PC-9 (cell line): ENCODE measurements at places on chromosomes 3 and 15. TPM values are rescaled to one million over a fixed set of nuclear protein-coding genes. Genes with fewer than 3 reads are reported as not detected.

DNA sequence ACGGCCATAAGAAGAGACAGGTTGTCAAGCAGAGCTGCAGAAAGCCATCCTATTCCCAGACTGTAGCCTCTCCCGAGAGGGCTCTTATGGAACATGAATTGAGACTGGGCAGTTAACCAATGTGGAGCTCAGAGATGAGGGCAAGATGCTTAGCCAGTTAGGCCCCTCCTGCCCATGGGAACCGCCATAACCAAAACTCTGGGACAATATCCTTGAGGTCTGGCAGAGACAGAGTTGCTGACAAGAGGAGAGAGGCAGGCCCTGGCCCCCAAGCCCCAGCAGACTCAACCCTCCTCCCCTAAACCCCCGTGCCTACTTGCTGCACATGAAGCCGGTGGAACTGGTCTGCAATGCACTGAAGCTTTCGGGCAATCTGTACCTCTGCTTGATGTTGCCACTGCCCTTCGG, 4.8 kb downstream of the BMF start:
- peaks cover 92% of the 10 kb centered on the region for H3K4me1 ChIP-seq
- DNase-seq = no peak
- no peak overlapping the region for H3K4me3 ChIP-seq
- H3K27me3 ChIP-seq = no peaks in the 10 kb centered on the region
- H3K27ac ChIP-seq = peak overlapping the region; percentile 9; the same call in 1 of the 2 replicates

DNA sequence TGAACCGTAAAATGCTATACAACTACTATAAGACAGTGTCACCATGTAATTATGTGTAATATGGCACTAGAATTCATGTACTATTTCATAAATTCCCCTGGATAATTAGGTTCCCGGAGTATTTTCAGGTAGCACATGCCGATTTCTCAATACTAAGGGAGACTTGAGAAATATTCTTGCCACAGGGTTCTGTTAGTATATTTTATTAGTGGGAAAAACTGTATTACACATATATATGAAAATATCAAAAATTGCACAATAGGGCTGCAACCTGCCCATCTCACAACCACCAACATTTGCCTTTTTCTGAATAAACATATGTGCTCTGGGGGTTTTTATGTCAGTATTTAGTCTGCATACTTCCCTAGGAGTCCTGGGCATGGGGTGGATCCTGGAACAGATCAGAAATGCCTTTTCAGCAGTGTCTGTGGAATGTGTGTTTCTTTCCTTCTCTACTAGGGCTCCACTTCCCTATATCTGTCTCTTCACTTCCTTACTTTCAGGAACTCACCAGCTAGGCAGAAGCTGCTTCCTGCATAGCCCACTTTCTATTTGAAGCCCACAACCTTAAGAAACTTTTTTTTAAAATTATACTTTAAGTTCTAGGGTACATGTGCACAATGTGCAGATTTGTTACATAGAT, 87.5 kb downstream of the RPL39L start:
- H3K27me3 ChIP-seq = no peaks in the 10 kb centered on the region
- no peaks in the 10 kb centered on the region for H3K36me3 ChIP-seq
- no peak overlapping the region for H3K27ac ChIP-seq
- no peak for DNase-seq

GRCh38 chr15:100338247-100338646, 3.5 kb downstream of the ADAMTS17 start:
- H3K36me3 ChIP-seq = no peaks in the 10 kb centered on the region
- H3K27ac ChIP-seq = no peak overlapping the region
- DNase-seq = no peak
- no peak overlapping the region for H3K4me3 ChIP-seq
- no peaks in the 10 kb centered on the region for H3K27me3 ChIP-seq
- H3K4me1 ChIP-seq = 0 out of 2 replicates have a peak, but pooled peaks cover 5% of the 10 kb centered on the region

GRCh38 chr15:78323693-78324092, 16.5 kb upstream of the CRABP1 start:
- H3K4me3 ChIP-seq = no peak overlapping the region
- no peak overlapping the region for H3K27ac ChIP-seq
- no peak for DNase-seq
- no peaks in the 10 kb centered on the region for H3K27me3 ChIP-seq

GRCh38 chr3:72818092-72818773, 30.0 kb downstream of the SHQ1 start:
- no peak overlapping the region for H3K4me3 ChIP-seq
- H3K27ac ChIP-seq = no peak overlapping the region
- H3K27me3 ChIP-seq = no peaks in the 10 kb centered on the region
- H3K36me3 ChIP-seq = no peaks in the 10 kb centered on the region
- DNase-seq = no peak

GRCh38 chr3:61180206-61180605, 71.0 kb downstream of the FHIT start:
- H3K27ac ChIP-seq = no peak overlapping the region
- no peak for DNase-seq
- no peaks in the 10 kb centered on the region for H3K36me3 ChIP-seq
- no peaks in the 10 kb centered on the region for H3K27me3 ChIP-seq
- H3K4me1 ChIP-seq = no peaks in the 10 kb centered on the region

DNA sequence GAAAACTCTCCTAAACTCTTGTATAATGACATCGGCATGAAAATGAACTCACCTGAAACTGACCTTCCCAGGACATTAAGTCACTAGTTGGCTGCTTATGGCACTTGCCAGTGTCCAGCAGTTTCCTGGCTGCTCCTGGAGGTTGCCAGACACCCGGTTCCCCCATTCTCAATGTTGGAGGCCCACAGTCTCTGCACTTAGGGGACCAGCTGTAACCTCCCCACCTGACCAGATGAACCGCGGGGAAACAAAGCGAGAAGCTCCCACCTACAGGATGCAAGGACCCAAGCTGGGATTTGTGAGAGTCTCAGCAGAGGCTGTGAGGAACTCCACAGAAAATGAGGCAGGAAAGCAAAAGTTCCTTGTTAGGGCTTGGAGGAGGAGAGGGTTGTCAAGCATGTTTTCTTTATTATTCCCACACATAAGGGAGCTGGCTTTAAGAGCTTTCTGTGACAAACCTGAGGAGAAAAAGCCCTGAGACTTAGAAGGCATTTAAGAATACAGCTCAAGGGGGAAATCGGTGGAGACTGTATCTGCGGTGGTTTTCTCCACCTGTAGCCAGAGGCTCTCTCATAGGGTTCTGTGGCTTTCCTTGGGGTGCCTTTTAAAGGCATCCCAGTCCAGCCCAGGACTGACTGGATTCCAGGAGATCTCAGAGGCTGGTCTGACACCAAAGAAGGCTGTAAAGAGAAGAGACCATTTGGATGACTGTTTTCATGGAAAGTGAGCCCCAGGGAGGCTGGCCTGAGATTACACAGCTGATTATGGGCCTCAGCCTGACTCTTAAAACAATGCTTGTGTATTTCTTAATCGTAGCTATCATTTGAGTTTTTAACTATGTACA, 4.6 kb downstream of the TPM1 start:
- H3K36me3 ChIP-seq = peaks cover 47% of the 10 kb centered on the region; the same call in 1 of the 2 replicates
- peaks cover 50% of the 10 kb centered on the region for H3K4me1 ChIP-seq
- DNase-seq = no peak

DNA sequence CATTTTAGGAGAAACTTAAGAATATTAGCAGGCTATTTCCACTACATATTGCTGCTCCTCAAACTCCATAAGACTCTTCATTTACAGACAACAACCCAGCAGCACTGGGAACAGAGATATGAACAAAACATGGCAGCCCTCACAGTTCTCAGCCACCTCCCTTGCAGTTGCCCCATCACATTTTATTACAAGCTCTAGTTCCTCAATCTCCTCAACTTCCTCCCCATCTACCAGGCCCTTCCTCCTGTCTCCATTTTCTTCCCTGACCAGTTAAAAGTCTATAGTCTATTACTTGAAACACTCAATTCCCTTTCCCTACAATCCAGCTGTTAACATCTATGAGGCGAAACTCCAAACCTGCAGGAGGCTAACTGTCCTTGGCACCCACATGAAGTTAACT, 412.5 kb downstream of the TBC1D5 start:
- DNase-seq = no peak
- no peak overlapping the region for H3K27ac ChIP-seq
- no peaks in the 10 kb centered on the region for H3K27me3 ChIP-seq

DNA sequence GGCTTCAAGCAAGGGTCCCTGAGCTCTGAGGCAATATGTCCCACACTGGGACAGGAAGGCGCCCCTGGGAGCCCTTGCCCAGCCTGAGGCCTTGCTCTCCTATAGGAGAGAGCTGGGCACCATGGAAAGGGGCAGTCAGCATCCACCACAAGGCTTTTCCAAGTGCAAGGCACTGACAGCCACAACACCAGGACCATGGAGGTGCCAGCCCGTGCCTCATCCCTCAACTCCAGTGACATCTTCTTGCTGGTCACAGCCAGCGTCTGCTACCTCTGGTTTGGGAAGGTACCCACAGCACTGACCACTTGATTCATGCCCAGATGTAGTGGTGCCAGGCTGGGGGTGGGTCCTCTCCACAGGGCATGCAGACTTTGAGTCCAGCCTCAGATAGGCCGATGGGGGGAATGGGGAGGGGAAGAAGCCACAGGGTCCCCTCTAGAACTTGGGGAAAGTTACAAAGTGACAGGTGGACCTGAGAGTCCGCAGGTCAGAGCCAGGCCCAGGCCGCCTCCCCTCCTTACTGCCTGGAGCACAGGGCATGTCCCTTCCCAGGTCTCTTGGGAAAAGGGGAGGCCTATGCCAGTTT, 11.8 kb downstream of the VILL start:
- H3K4me3 ChIP-seq = no peak overlapping the region
- DNase-seq = no peak
- no peak overlapping the region for H3K27ac ChIP-seq
- no peaks in the 10 kb centered on the region for H3K4me1 ChIP-seq
- no peaks in the 10 kb centered on the region for H3K27me3 ChIP-seq

DNA sequence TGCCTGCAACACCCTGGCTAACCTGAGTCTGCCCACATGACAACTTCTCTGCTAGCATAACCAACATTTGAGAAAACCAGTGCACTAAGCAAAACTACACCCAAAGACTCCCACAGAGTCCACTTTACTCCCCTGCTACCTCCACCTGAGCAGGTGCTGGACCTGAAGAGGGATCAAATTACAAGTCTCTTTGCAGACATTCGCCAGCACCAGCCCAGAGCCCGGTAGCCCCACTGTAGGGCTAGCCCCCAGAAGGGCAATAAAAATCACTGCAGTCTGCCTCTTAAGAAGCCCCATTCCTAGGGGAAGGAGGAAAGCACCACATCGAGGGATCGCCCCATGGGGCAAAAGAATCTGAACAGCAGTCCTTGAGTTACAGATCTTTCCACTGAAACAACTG, 472.2 kb downstream of the GRM7 start:
- no peak for DNase-seq
- H3K27me3 ChIP-seq = no peaks in the 10 kb centered on the region

DNA sequence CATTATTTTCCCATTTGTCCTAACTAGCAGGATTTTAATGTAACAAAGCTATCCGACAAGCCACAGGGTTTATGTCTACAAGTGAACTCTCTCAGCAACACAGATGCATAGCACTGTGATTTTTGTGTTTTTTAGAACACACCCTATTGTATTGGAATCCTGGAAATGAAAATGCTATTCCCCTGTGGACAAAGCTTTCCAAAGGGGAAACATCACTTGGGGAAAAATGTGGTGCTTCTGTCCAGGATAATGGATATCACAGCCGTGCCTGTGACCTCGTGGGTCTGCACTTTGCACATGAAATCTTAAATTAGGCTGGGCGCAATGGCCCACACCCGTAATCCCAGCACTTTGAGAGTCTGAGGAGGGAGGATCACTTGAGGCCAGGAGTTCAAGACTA, 60.6 kb downstream of the EFCAB12 start:
- DNase-seq = no peak
- H3K36me3 ChIP-seq = no peaks in the 10 kb centered on the region
- H3K27me3 ChIP-seq = no peaks in the 10 kb centered on the region
- no peak overlapping the region for H3K27ac ChIP-seq
- no peaks in the 10 kb centered on the region for H3K4me1 ChIP-seq

DNA sequence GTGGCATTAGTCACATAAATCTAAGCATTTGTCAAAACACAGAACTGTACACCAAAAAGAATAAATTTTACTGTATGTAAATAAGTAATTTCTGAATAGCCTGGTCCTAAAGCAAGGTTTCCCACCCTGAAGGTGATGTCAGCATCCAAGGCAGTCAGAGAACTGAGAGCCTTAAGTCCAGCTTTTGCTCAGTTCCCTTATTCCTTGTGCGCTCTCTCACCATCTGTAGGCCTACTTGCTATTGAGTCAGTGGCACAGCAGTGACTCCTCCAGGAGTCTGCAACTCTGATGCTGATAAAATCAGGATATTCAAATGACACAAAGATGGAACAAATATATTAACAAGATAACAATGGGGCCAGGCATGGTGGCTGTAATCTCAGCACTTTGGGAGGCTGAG, 22.3 kb downstream of the VPS39 start:
- H3K27me3 ChIP-seq = no peaks in the 10 kb centered on the region
- peaks cover 15% of the 10 kb centered on the region; the same call in 1 of the 2 replicates for H3K36me3 ChIP-seq
- no peaks in the 10 kb centered on the region for H3K4me1 ChIP-seq
- DNase-seq = no peak
- no peak overlapping the region for H3K27ac ChIP-seq
- no peak overlapping the region for H3K4me3 ChIP-seq

GRCh38 chr15:93848076-93848475, 383.3 kb upstream of the MCTP2 start:
- DNase-seq = no peak
- no peak overlapping the region for H3K4me3 ChIP-seq
- no peaks in the 10 kb centered on the region for H3K36me3 ChIP-seq

DNA sequence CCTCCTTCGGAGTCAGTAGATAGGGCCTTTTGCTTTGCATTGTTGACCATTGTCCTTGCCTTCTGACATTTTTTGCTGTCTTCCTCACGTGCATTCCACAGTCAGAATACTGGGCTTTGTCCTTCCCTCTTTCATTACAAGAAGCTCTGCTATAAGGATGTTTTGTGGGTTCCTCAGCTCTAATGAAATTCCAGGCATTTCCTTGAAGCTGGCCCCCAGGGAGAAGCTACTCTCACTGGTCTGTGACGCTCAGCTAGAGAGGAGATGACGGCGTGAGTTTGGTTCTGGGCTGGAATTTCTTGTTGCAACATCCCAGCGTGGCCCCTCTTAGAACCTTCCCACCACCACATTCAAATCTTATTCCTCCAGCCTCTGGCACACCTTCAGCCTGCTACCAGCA, 210.2 kb downstream of the TJP1 start:
- H3K4me1 ChIP-seq = no peaks in the 10 kb centered on the region
- peaks cover 24% of the 10 kb centered on the region for H3K27me3 ChIP-seq
- H3K4me3 ChIP-seq = no peak overlapping the region
- H3K27ac ChIP-seq = no peak overlapping the region

DNA sequence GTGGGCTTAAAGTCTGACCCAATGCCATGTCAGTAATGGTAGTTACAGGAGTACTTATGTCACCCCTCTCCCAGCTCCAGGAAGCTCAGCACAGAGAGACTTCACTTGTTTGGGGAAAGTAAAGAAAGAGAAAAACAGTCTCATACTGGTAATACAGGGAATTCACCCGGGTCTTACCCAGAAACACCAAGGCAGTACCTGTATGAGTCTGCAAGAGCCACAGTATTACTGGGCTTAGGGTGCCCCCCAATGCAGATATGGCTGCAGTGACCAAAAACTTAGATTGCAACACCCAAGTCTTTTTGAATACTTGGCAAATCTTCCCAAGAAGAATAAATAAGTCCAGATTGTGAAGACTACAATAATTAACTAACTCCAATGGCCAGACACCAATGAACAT, 622.1 kb downstream of the IGSF11 start:
- H3K4me3 ChIP-seq = no peak overlapping the region
- no peak for DNase-seq

Gene SERPINI2
- not detected in 2 replicates for total RNA-seq

Gene WDR93
- total RNA-seq = 1.1 and 1.8 TPM in 2 replicates

Gene IRAK2
- total RNA-seq = 2.6 and 2.7 TPM in 2 replicates

Gene CYP1A1
- 0.33 and 0.39 TPM in 2 replicates for total RNA-seq

Gene BUB1B
- total RNA-seq = 74.3 and 75.3 TPM in 2 replicates

Gene CATSPER2
- 5.8 and 8.0 TPM in 2 replicates for total RNA-seq

Gene SIDT1
- 1.2 and 3.3 TPM in 2 replicates for total RNA-seq

Gene SNX22
- 0.33 and 0.40 TPM in 2 replicates for total RNA-seq

Gene HES1
- total RNA-seq = 66.5 and 97.8 TPM in 2 replicates

Gene GNAT1
- 0.48 TPM in 1 of 2 replicates, not detected in the other for total RNA-seq
